BE2C (cell line): ENCODE measurements at places on chromosomes 4 and X.

DNA sequence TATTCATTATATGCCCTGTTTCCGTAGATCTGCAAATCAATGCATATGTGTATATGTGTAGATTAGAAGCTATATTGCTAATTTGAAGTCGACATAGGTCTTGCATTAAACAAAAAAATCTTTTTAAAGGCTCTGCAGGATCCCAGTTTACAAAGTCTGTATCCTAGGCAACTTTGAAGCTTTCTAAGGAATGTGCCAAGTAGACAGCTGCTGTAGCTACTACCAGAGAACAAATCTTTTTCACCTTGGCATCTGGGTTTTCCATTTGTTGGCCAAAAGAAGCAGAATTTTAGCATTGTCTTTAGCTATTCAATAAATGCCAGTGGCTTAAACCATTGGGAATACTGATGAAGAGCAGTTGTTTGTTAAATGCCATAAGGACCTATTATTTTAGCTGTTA is 88.0 kb downstream of the NAA11 start:
- DNase-seq = no peak

DNA sequence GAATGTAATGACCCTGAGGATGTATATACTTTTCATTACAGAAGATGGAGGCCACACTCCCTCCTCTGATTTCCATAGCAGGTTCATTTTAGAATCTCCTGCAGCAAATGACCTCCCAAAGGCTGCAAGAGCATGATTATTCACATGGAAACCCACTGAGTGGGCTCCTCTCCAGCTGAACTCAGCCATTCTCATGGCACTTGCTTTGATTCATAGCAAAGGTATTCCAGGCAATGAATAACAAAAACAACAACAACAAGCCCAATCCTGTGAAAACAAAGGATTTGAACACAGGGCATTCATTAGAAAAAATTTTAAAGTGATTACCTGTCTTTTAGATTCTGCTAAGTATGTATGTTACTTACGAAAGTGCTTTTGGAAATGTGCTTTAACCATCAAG is 894.0 kb upstream of the FRG1 start:
- no peak for DNase-seq

DNA sequence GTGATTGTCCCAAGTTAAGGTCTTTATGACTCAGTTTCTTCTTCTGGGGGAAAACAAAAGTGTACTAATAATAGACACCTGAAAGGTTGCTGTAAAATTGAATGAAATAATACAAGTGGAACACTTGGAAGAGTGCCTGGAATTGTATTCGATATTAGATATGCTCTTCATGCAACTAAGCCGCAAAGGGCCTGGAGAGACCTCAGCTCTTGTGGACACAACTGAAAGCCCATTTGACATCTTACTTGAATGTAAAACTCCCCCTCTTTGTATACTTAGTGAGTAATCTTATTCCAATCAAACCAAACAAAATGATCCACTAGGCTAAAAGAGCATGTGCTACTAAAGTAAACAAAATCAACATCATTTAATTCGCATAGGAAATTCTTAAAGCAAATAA is 511 bp upstream of the MAP9 start:
- no peak for DNase-seq

GRCh38 chrX:148069759-148070503 is 88.8 kb downstream of the FMR1NB start:
- no peak for DNase-seq

GRCh38 chrX:130756233-130756632 is 146.8 kb downstream of the ENOX2 start:
- DNase-seq = no peak

DNA sequence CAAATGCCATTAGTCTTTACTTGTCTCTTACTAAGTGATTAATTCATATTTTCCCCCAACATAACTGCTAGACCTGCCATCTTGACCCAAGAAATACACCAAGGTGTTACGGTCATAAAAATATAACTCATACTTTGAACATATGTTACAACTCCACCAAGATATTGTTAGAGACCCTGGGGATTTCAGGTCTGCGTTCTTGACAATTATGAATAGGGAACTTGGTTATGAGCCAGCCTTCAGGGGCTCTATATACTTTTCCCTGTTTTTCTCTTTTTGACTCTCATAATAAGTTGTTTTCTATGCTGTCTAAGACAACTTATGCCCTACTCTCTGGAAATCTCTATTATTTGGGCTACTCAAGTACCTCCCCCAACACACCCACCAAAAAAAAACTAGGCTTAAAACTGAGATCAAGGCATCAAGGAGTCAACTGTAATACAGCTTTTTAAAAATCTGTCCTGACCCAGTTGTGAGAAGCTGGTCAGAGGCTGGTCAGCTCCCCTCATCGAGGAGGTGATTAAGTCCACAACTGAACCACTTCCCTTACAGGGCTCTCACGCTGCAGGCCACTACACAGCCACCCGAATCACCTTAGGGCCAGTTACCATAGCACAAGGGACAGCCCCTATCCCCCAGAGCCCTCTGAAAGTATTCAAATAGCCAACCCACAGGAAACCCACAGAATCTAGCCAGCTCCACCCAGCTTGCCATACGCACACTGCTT is 10.5 kb upstream of the TLR3 start:
- no peak for DNase-seq

GRCh38 chrX:22090181-22090580 is 58.1 kb downstream of the PHEX start:
- no peak for DNase-seq

DNA sequence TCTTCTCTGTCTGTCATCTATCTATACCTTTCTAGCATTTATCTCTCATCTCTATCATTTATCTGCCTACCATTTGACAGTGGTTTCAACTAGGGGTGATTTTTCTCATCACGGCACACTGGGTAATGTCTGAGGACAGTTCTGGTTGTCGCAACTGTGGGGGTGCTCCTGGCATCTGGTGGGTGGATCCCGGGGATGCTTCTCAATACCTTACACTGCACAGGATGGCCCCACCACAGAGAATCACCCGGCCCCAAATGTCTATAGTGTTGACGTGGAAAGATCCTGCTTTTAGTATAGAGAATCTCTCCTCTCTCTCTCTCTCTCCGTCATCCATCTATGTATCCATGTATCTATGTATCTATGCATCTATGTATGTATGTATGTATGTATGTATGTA is 7.2 kb downstream of the P2RY8 start:
- DNase-seq = no peak

DNA sequence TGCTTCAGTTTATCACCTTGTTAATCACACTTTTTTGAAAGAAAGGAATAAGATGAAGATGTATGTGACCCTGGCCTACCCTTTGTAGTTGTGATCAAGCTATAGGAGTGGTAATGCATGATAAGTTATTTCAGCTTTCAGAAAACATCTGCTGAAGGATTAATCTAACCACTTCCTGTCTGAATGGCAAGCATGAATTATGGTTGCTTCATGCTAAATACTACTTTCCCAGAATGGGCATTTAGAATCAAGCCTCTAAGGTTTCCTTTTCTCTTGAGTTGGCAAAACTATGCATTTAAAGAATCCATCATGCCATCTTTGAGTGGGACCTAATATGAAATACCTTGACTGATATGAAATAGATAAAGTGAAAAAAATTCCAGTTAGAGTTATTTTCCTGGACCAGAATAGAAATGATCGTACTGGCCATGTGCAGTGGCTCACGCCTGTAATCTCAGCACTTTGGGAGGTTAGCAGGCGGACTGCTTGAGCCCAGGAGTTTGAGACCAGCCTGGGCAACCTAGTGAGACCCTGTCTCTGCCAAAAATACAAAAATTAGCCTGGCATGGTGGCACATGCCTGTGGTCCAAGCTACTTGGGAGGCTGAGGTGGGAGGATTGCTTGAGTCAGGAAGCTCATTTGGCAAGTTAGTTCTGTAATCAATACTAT is 59.1 kb downstream of the ANXA3 start:
- no peak for DNase-seq

DNA sequence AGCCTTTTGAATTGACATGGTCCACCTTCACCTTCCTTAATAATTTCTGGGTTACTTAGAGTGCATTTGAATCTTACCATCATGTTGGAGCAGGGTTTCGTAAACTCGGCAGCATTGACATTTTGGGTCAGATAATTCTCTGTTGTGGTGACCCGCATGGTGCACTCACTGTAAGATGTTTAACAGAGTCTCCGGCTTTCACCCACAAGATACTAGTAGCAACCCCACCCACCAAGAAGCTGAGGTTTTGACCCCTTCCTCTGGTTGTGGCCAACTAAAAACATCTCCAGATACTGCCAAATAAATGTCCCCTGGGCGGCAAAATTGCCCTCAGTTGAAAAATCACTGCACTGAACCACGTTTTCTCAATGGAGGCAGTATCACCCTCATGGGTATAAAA is 62.7 kb downstream of the CHST7 start:
- no peak for DNase-seq

GRCh38 chrX:13597874-13598273 is 28.5 kb downstream of the EGFL6 start:
- DNase-seq = no peak
